ENCODE measurements at places on chromosomes 6 and 20.

- peak; percentile 64 for DNase-seq
Observed at GRCh38 chr6:156963712-156964700, 186.8 kb downstream of the ARID1B start.

DNA sequence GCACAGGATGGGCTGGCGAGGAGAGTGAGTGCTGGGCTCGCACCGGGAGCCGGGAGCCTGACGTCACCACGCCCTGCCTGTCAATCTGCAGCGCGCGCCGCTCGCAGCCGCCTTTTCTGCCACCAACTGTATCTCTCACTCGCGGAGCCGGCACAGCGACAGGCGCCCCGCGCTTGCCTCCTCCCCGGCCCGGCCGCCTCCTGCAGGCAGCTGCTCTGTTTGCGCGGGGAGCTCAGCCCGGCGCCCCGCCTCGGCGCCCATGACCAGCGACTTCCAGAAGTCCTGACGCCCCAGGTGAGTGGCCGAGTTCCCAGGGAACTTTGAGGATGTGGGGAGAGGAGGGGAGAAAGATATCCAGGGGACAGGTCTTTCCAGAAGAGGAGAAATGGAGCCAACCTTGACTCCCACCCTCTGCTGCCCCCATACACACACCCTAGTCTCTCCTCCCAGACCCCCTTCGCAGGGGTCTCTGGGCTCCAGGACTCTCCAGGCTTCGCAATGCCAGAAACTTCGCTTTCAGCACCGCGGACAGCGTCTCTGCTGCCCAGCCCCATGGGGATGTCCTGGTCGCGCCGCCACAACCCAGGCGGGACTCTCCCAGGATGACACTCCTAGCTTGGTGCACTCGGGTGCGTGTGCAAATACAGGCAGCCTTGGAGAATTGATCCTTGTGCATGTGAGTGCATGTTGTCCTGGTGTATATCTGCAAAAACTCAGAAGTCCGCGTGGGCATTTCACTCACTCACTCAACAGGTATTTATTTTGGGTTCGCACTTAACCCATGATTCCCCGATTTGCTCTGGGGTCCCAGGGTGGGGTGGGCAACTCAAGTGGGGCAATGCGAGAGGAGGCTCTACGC is at the start of gene GPR6:
TSS of gene GPR6 (plus strand) at position 138 of the 859 bp plus-strand sequence. CDS start 802 bp downstream, outside the sequence.
- peak; percentile 45 for DNase-seq

DNA sequence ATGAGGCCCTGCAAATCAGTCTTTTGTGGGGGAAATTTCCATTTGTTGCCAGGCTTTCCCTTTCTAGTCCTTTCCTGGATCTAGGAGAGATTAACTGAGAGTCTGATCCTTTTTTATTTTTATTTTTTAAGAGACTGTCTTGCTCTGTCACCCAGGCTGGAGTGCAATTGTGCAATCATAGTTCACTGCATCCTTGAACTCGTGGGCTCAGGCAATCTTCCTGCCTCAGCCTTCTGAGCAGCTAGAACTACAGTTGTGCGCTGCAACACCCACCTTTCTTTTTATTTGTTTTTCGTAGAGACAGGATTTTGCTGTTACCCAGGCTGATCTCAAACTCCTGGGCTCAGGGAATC is 22.9 kb downstream of the OR2B2 start:
- no peak for DNase-seq

DNA sequence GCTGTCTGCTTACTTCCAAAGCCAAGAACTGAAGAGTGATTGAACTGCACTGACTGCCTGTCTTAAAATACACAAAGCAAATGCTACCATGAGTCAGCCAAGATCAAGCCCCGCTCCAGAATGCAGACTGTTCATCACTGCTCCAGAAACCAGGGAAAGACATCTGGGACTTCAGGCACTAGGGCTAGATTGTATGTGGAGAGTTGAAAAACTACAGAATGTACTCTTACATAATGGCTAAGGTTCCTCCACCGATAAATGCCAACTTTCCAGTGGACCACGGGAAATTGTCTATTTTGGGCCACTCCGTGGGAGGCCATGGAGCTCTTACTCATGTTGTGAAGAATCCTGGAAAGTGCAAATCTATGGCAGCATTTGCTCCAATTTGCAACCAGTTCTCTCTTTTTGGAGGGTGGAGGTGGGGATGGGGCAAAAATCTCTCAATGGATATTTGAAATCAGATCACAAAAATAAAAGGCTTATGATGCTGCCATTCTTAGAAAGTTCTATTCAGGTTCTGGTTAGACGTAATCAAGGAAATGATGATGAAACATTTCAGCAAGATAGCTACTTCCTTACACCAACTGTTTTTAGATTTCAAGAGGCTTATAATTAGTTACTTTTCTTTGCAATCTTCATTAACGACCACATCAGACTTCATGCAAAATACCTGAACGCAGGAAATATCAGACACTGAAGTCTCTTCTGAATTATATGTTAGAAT is 11.8 kb upstream of the CAP2 start:
- no peak for DNase-seq

GRCh38 chr6:16787128-16787682 is 25.9 kb upstream of the ATXN1 start:
- DNase-seq = no peak

DNA sequence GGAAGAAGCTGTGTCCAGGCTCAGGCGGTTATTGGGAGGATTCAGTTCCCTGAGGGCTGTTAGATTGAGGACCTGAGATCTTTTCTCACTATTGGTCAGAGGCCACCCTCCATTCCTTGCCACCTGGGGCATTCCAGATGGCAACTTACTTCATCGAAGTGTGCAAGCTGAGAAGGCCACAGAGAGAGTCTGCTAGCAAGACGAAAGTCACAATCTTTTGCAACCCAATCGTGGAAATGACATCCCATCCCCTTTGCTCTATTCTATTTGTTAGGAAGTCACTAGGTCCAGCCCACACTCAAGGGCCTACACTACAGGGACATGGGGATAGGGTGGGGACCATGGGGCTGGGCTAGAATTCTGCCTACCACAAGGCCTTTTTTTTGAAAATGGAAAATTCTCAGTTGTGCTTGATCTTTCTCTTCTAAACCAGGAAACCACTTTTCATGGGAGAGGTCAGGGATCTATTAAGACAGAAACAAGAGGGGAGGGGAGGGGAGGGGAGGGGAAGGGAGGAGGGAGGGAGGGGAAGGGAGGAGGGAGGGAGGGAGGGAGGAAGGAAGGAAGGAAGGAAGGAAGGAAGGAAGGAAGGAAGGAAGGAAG is 217.2 kb downstream of the BCAS1 start:
- DNase-seq = no peak

DNA sequence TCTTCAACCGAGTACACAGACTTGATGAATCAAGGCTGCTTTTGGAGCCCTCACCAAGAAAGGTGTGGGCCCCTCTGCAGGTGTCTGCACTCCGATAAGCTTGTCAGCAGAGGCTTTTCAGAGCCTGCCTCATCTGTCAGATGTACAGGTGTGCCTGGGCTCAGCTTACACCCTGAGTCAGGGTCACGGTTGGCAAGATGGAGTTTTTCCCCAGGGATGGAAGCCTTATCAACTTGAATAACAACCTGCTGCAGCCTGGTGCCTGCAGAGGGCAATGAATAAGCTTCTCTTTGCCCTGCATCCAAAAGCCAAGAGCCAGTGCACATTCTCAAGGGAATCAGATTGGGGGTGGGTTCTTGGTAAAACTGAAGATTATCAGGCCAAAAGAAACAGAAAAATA is 427.1 kb downstream of the CD83 start:
- no peak for DNase-seq

- DNase-seq = no peak
Observed at GRCh38 chr6:108071736-108072276, 2.7 kb downstream of the OSTM1 start.

- DNase-seq = no peak
Observed at GRCh38 chr20:37726321-37726720, 32.5 kb downstream of the CTNNBL1 start.

DNA sequence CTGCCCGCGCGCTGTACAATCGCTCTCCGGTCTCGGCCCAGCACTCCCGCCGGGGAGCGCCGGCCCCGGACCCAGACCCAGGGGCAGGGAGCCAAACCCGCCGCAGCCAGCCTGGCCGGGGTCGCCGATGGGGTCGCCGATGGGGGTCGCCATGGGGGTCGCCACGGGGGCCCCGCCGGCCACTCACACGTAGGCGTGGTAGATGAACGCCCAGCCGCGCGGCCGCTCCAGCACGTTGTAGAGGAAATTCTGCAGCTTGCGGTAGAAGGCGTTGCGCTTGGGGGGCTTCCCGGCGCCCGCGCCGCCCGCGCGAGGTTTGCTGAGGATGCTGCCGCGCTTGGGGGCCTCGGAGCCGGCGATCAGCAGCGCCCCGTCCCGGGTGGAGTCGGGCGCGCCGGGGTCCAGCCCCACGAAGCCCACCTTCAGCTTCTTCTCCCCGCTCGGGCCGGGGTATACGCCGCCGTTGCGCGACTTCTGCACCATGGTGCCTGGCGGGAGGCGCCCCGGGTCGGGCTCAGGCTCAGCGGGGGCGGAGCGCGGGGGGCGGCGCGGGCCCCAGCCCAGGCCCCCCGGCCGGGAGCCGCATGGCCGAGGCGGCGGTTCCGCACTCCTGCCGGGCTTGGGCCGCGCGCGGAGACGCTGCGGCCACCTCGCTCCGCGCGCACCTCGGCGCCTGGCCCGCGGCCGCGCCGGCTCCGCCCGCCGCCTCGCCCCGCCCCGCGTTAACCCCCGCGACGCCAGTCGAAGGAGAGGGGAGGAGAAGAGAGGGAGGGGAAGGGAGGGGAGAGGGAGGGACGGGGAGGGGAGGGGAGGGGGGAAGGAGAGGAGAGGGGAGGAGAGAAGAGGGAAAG is at the start of gene KCNQ2:
TSS of gene KCNQ2 (minus strand) at position 675 of the 851 bp plus-strand sequence. CDS start at position 483, 192 bp downstream.
- DNase-seq = no peak

DNA sequence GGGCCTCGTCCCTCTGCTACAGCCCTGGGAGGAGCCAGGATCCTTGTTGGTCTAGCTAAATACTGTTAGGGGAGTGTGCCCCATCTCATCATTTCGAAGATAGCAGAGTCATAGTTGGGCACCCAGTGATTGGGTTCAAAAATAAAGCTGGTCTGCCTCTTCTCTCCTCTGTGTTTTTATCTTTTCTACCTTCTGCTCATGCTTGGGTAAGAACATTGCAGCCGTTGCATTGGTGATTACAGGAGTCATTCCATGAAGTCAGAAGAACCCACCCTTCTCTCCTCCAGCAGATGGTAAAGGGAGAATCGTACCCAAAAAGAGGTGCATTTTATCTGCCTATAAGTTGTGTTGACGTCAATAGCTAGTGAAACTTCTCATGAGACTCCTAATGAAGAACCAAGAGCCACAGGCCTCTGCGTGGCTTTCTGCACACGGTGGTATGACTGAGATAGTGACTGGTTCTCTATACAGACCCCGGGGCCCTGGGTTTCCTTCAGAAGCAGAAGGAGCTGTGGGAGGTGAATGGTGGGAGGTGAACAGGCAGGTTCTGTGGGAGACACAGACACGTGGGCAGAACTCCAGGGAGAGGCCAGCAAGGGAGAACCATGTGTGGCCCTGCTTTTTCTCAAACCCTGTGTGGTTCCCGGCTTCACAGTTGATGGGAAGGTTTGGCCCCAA is 5.7 kb upstream of the FAM209A start:
- DNase-seq = no peak

DNA sequence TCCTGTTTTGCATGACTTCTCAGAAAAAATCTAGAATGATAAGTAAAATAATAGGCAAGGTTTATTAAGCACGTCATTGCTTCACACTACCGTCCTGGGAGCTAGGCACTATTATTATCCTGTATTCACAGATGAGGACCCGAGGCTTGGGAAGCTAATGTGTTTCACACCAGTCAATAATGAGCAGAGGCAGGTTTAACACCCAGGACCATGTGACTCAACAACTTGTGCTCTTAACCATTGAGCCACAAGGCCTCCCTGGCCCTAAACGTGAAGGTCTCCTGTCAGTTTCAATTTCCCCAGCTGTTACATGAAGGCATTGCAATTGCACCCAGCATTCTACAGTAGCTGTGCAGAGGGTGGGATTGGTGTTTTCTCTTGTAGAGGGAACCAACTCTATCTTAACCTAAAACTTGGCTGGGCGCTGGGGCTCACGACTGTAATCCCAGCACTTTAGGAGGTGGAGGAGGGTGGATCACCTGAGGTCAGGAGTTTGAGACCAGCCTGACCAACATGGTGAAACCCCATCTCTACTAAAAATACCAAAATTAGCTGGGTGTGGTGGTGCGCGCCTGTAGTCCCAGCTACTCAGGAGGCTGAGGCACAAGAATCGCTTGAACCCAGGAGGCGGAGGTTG is 191.2 kb downstream of the BCAS1 start:
- no peak for DNase-seq

DNA sequence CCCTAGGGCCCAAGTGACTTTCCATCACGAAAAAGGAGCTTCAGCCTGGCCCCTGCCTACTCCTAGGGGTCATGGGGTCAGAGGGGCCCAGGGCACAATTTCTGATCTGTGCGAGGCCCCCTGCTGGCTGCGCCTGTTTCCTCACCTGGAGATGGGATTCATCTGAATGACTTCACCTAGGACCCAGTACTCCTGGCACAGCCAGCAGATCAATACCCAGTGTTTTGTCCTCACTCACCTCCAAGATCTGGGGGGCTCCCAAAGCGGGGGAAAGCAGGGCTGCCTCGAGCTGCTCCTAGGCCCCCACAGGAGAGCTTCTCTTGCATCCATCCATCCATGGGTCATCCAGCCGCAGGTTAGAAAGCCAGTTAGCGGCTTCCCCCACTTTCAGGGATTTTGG is 33.8 kb downstream of the CD40 start:
- peak; percentile 21 for DNase-seq

DNA sequence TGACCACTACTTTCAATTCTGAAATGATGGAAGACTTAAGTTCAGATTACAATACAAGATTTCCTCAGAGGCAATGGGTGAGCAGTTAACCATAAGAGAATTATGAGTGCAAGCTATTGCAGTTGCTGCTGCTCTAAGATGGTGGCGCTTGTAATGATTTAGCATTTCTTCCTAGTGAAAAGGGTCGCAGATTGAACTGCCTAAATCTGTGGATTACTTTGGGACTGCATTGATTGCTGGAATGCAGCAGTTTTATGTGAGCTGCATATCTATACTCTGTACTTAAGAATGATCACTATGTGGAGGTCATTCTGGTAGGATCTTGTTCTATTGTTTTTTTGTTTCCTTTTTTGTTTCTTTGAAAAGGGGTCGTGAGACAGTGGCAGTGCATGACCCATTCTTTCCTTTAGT is 5.3 kb downstream of the SCAF8 start:
- peak; percentile 23 for DNase-seq

GRCh38 chr20:25246182-25246999 is 1.5 kb upstream of the PYGB start:
- DNase-seq = no peak

DNA sequence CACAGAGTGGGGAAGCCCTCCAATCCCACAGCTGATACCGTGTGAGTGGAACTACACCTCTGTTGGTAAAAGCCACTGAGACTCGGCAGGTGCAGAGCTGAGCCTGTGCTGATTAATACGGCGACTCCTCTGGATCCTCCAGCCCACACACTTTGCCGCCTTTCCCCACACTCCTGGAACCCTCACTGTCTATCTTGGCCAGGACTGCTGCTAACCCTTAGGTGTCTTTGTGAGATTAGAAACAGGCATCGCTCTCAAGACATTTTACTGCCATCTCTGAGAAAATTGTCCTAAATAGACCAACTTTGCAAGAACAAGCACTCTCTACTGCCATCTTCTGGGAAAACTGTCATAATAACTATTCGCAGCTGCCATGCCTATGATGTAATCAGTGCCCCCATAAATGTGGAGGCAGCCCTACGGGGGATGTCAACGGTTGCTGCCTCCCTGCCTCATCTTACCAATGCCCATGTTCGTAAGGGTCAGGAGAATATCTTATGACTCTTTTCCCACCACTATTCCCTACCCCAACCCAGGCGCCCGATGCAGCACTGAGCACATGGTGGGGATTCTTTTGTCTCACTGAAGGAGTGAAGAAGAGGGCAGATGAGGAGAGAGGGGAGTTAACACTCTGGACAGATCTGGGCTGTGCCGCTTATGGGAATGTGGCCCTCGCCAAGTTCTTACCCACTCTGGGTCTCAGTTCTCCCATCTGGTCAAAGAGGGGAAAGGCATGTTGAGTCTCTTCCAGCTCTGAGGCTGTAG is 26.1 kb upstream of the KCNB1 start:
- peak; percentile 43 for DNase-seq
